NCI-H774 (cell line): ENCODE measurements at places on chromosomes 5 and 9.

DNA sequence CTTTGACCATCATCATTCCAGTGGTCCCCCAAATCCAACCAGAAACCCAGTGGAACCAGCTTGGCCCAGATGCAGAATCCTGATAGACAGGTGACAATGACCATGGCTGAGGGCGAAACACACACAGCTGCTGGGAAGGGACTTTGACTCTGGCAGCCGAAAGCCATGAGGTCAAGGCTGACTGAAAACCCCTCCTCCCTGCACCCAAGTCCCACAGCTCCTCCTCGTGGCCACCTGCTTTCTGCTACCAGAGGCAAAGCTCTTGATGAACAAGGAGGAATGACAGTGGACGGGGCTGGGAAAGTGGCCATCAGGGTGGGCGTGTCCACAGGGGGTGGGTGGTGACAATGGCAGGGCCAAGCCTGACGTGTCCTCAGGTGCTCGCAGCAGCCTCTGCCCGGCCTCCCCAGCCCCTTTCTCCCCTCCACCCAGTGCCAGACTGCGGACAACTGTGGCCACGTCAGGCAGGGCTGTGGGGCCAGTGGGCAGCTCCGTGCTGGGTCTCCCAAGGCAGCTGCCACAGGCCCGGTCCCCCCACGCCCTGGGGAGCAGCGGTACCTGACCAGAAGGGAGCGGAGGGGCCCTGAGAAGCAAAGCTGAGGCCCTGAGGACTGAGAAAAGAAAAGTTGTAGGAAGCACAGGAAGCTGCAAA, 30.8 kb upstream of the SARDH start:
- DNase-seq = no peak

GRCh38 chr9:131523086-131523388, 8.0 kb downstream of the UCK1 start:
- no peak for DNase-seq

DNA sequence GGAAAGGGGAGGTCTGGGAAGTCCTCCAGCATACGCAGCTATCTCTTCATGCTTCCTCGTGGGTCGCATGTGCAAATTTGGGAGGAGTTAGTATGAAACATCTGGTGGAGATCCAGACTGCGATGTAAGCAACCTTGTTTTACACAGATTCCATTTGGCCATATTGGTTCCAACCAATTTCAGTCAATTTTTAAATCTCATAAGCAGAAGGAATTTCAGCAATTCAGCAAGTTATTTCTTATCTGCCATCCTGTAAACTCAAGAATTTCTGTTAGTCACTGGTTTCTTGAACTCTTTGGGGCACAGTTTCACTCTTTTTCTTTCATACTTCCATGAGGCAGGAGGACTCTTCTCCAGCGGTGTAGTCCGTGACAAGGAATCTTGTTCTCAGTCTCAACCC, 130.4 kb upstream of the CLINT1 start:
- DNase-seq = no peak

DNA sequence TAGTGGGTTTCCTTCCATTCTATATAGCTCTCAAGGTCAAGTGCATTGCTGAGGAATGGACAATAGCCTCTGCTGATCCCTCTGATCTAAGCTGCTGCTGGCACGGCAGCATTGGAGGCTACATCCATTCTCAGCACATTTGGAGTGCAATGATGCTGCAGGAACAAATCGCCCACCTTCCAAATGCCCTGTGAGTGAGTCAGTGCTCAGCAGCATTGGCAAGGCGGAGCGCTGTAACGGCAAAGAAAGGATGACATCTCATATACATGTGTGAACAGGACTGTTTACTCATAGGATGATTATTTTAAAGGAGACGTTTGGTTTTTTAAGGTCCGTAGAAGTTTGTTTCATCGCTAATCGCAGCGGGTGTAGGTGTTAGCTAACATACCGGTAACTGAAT, 408.7 kb downstream of the ARHGEF28 start:
- no peak for DNase-seq

GRCh38 chr5:98031496-98031895, 742.0 kb upstream of the RGMB start:
- DNase-seq = no peak

- DNase-seq = no peak
Measured at GRCh38 chr9:99039505-99040182, 65.3 kb upstream of the TGFBR1 start.

DNA sequence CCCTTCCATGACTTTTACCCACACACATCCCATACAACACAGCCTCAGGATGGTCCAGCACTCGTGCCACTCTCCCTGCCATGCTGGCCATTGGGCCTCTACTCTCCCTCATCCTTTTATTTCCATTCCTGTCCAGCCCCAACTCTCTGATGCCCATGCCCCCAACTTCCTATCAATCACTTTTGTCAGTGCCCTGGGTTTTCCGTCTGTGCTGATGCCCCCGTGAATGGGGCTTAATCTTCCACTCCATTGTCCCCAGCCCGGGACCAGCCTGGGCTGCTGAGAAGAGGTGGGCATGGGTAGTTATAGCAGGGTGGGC, 12.6 kb upstream of the ACSL6 start:
- no peak for DNase-seq

- DNase-seq = no peak
Measured at GRCh38 chr5:66558560-66558959, 37.6 kb upstream of the MAST4 start.

GRCh38 chr5:94916619-94917018, 298.1 kb downstream of the SLF1 start:
- no peak for DNase-seq

DNA sequence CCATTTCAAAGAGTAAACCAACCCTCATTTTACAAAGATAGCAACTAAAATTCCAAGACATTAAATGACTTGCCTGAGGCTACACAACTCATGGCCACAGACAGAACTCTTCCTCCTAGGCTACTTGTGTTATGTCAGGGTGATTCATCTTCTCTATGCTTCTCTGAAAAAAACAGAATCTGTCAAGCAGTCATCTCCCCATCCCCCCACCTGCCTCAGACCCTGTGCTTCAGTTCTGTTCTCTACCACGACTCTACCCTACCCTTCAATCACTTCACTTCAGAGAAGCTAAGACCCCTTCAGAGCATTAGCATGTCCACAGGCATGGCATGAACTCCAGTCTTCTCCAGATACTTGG, 277.7 kb upstream of the PTGER4 start:
- no peak for DNase-seq

- DNase-seq = no peak
Measured at GRCh38 chr5:127022846-127023245, 7.5 kb downstream of the MARCHF3 start.

DNA sequence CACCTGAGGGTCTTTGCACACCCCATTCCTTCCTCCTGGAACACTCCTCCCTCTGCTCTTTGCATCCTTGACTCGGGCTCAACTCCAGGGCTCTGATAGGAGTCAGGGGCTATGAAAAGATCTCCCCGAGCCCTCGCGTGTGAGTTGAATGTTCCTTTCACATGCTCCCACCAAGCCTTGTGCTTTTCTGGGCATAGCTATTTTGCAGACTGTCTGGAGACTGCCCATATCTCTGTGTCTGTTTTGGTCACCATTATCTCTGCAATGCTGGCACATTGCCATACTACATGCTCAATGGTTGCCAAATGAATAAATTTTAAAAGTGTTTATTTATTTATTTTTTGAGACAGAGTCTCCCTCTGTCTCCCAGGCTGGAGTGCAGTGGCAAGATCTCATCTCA, 56.9 kb upstream of the PLPP1 start:
- DNase-seq = no peak

DNA sequence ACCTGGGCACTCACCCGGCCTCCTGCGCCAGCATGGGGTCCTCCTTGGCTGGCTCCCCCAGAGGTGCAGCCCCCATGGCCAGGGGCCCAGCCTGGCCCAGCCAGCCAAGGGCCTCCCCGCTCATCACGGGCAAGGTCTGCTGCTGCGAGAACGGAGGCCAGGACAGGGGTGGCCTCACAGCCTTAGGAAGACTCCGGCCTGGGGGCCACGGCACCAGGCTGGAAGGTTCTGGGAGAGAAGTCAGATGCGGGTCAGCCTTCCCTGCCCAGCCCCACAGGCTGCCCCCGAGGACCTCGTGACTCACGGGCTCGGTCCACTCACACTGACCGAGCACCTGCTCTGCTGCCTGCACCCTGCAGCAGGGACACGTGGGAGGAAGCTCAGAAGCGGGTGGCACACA, 4.2 kb downstream of the SOHLH1 start:
- DNase-seq = no peak

DNA sequence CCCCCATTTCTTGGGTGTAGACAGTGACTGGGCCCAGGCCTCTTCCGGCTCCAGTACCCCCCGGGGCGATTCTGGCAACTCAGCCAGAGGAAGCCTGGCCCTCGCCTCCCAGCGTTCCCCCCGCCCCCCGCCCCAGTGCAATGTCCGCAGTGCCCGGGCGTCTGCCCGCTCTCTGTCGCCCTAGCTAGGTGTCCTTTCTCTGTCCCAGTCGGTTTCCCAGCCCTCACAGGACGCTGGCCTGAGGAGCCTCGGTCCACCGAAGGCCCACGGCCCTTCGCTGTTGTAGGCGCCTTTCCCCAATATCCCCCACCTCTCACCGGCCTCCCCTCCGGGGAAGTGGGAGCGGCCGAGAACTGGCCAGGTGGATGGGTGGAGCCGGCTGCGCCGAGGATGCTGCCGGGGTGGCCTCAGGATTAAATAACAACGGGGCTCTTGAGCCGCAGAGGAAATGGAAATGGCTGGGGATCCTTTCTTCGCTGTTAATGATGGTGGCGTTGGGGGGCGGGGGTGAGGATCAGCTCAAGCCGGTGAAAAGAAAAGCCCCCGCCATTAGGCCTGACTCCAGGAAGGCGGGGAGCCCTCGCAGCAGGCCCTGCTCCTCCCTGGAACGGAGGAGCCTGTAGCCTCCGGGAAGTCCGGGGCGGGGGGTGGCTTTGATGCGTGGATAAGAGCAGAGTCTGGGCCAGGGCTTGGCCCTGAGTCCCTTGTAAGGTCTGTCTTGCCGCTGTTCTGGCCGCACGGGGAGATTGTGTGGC, 1.1 kb upstream of the SPRY4 start:
- DNase-seq = peak; percentile 21

- no peak for DNase-seq
Measured at GRCh38 chr9:28600226-28600625, 1026.9 kb upstream of the C9orf72 start.

- no peak for DNase-seq
Measured at GRCh38 chr5:72005671-72006070, 101.6 kb upstream of the MAP1B start.

- no peak for DNase-seq
Measured at GRCh38 chr9:121207371-121207940, 5.8 kb upstream of the RAB14 start.

GRCh38 chr9:27385606-27386322, 88.8 kb upstream of the EQTN start:
- DNase-seq = peak; percentile 11

DNA sequence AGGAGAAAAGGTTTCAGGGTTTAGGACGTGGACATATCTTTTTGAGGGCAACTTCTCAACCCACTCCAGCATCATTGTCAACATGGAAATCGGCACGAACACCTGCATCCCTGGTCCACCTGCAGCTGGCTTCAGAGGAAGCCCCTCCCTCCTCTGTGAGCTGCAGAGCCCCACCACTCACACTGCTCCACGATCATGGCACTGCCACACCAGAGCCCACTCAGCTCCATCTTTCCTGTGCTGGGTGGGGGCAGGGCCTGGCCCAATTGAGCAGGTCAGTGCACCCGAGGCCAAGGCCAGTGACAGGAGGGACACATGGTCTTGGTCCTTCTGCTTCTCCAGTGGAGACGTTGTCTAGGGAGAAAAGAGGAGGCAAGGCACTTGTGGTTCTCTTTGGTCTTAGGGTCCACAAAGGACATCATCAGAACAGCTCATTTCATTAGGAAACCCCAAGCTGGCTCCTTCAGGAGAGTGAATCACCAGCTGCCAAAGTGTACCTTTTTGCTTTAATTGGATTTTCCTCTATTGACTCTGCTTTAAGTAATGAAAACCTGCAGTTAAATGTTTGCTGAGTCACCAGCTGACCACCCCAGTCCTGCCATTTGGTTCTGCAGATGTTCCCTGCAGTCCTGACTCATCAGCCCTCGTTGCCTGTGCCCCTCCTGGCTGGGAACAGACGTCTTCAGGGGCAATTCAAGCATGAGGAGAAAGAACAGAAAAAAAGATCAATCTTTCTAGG, 56.2 kb downstream of the UBE2QL1 start:
- DNase-seq = peak; percentile 95

- DNase-seq = no peak
Measured at GRCh38 chr5:137705106-137705505, 30.8 kb downstream of the KLHL3 start.

DNA sequence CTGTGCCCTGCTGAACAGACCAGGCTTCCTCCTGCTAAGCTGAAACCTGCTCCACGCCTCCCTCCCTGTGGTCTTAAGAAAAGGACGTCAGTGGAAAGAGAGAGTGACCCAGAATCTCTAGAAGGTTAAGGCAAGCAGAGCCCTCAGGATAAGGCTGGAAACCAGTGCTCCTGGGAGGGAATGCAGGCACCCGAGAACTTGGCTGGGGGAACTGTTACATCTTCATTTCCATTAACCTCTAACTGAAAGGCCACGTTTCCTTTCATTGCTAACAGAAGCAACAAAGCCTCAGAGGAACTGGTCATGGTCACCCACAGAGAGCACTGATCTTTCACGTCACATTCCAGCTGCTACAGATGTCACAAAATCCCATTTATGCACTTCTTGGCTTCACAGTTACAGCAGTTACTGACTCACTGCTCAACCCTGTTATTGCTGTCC, 26.1 kb upstream of the AKNA start:
- DNase-seq = no peak

DNA sequence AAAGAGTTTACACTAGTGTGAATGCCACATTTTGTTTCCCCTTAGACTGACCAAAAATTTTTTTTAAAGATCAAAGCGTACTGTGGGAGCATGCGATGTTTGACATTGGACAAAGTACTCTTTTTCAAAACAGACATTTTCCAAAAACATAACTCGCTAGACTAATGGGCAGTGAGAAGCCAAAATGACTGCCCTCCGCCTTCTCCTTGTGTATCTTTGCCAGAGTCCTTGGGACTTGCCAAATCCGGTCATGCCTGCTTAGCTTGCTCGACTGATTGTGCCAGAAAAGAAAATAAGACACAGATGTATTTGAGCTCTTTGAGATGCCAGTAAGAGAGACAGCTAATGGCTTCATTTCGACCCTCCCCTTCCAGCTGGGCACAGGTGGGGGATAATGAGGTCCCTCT, 157.5 kb downstream of the MAPKAP1 start:
- DNase-seq = no peak

GRCh38 chr9:138049779-138050471, 172.3 kb downstream of the CACNA1B start:
- DNase-seq = no peak

GRCh38 chr9:88106492-88106891, 31.8 kb downstream of the SPATA31C2 start:
- DNase-seq = no peak
